Large intestine (tissue), 12 donors: ENCODE measurements at places on chromosomes 2 and 18. TPM values are rescaled to one million over a fixed set of nuclear protein-coding genes. Genes with fewer than 3 reads are reported as not detected.

GRCh38 chr2:121200011-121200347 is 85.0 kb downstream of the TFCP2L1 start:
- no peaks in the 10 kb centered on the region for H3K36me3 ChIP-seq
- no peak for DNase-seq
- no peak overlapping the region for H3K27ac ChIP-seq
- H3K4me1 ChIP-seq = peaks cover 5% of the 10 kb centered on the region
- H3K4me3 ChIP-seq = no peak overlapping the region

DNA sequence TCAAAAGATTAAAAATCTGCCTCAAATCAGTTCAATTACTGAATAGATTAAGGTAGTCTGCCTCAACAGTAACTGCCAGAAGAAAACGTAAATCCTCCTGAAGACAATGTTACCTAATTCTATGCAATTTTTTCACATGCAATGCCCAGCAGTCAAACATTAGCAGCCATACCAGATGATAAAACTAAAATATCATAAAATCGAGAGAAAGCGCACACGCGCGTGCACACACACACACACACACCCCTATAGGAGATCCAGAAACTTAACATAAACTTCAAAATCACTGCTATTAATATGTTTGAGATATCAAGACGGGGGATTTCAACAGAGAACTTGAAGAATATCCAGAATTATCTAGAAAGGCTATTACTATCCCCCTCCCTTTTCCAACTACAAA is 32.9 kb downstream of the ROCK2 start:
- no peak for DNase-seq
- H3K4me3 ChIP-seq = no peak overlapping the region
- no peak overlapping the region for H3K27ac ChIP-seq

GRCh38 chr18:46712406-46712805 is 44.4 kb downstream of the ST8SIA5 start:
- no peak for DNase-seq
- no peak overlapping the region for H3K4me3 ChIP-seq
- H3K27me3 ChIP-seq = peaks cover 11% of the 10 kb centered on the region

The NT5DC4 gene
- polyA plus RNA-seq = 2.6 TPM

The ADD2 gene
- polyA plus RNA-seq = 4.0 TPM
